ENCODE measurements at places on chromosomes 2 and 18.

- no peak for DNase-seq
These were observed 2.9 kb downstream of the TEX261 start for GRCh38 chr2:70991742-70992141.

- DNase-seq, result no peak
These were observed 193.4 kb upstream of the MYT1L start for GRCh38 chr2:2524348-2524941.

DNA sequence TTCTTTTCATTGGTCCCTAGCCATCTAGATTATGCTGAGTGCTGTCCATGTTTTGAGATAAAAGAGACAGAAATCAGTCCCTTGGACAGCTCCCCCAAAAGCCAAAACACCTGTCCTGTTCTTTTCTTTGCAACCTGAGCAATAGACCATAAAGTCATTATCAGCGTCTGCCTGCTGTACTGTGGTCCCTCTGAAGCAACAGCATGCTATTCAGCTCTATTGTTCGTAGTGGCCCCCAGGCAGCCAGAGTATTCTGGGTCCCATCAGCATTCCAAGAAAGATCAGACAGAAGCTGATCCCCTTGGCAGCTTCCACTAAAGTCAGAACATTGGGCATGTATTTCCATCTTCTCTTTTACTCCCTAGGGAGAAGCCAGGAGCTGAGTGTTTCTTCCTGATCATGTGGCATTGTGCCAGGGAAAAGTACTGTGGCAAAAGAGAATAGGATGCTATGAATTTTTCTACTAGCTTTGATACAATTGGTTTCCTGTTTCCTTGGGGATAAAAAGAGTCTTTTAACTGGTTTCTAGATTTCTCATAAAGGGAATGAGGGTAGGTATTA, 33.6 kb upstream of the ZSWIM2 start:
- DNase-seq, result no peak

DNA sequence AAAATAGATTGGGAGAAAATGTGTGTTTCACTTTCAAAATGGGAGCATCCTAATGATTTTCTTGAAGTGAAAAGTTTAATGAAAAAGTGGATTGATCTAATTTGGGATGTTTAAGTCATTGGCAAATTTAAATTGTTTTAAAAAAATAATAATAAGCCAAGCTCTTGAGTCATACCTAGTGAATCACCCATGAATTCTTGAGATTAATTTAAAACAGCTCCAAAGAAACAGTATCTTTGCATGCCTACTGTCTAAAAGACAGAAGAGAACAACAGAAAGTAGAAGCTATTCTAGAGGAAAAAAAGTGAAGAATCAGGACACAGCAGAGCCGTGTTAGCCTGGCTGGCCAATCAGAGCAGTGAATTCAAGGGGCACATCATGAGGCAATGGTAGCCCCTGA, 7.7 kb downstream of the ACVR1C start:
- no peak for DNase-seq

- DNase-seq, result no peak
These were observed 203.7 kb downstream of the TMEM163 start for GRCh38 chr2:134515137-134515536.

DNA sequence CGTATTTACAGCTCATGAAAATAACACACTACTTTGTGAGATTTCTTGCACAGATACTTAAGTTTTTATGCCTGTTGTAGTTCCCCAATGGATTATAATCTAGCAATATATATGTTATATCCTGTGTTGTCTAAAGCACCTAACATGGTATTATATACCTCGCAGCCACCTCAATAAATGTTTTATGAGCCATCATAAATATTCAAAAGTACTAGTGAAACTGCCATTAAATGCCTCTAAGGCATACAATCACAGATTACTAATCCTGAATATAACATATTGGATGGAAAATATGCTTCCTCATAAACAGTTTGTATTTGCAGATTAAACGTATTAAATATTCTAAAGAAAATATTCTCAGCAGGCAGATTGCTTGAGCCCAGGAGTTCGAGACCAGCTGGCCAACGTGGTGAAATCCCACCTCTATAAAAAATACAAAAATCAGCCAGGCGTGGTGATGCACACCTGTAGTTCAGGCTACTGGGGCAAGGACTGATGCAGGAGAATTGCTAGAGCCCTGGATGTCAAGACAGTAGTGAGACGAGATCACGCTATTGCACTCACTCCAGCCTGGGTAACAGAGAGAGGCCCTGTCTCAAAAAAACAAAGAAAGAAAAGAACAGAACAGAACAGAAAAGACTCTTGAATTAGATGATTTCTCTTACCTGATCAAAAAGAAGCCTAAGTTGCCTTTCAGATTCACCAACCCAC, 64.1 kb downstream of the ATAD2B start:
- DNase-seq, result no peak

DNA sequence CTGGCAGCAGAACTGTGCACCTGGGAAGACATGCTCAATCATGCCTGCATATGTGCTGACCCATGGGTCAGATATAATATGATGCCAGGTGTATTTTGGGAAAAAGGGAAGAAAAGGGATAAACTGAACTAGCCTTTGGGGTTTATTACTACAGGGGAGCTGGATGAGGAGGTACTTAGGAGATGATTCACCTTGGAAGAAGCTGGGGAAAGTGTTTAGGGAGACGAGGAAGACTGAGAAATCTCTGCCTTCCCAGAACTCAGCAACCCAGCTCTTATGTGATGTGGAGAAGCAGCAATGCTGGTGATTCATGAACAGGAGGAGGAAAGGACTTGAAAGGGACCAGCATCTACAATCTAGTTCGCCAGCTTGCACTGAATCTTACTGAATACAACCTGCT, 110.2 kb downstream of the BARD1 start:
- no peak for DNase-seq

- DNase-seq, result no peak
These were observed 1.7 kb downstream of the TUBB6 start for GRCh38 chr18:12309683-12310198.

- DNase-seq, result no peak
These were observed 31.5 kb downstream of the COA5 start for GRCh38 chr2:98576666-98577312.

GRCh38 chr2:221518935-221519625, 53.0 kb downstream of the EPHA4 start:
- DNase-seq, result no peak

DNA sequence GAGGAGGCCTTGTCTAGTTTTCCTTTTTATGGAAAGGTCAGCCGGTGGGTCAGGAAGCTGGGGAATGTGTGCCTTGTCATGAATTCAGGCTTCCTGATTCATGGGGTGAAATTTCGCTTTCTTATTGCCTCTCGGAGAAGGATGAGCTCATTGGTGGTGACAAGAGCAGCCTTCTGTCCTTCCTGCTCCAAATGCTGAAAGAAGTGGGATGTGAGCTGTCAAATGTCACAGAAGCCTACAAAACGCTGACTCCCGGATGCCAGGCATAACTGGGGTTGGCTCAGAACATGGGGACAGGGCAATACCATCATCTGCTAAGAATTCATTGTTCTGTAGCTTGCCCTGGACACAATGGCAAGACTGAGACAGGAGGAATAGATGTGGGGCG, 55.8 kb upstream of the FAM136A start:
- peak; percentile 11 for DNase-seq

DNA sequence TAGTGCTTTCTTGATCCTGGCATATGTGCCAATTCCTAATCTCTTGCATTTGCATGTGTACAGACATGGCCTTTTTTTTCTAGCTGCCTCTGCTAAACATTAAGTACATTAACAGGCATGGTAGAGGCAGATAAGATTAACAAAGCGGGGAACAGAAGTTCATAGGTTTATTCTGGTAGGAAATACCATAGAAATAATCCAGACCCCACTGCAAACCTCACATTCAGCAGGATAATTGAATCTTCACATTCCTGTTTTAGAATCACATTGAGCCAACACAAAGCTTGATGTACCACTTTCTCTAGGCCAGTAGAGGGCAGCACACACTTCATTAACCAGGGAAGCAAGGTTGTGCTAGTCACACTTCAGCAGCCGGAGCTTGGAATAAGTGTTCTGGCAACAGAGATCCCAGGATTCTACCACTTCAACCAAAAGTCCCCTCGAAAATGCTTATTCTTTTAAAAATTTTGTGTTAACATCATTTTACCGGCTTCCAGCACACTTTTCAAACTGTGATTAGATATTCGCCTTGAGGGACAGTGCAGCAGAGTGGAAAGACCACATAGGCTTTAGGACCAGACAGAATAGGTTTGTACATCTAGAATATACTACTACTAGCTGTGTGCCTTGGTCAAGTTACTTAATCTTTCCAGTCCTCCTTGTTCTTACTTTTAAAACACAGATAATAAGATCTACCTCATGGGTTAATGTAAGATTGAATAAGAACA, 420.2 kb upstream of the CHST9 start:
- peak; percentile 73 for DNase-seq

- no peak for DNase-seq
These were observed 36.6 kb downstream of the VAPA start for GRCh38 chr18:9950289-9951016.

GRCh38 chr2:175111200-175111657, 56.8 kb downstream of the ATF2 start:
- peak; percentile 33 for DNase-seq

DNA sequence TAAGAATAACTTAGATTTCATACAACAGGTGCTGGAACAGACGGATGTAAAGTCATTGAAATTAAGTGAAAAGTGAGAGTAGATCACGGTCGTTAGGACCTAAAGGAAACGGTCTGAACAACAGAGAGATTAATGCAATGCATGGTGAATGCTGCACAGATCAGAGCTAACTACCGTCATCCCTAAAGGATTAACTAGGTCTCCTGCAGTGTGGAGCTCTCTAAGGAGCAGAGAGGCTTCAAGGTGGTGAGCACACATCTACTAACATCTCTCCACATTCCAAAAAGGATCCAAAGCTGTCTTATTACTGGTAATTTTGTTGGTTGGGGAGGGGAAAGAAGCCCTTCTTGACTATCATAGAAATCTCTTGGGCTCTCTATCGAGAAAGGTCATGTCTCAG, 75.3 kb downstream of the CABYR start:
- no peak for DNase-seq

DNA sequence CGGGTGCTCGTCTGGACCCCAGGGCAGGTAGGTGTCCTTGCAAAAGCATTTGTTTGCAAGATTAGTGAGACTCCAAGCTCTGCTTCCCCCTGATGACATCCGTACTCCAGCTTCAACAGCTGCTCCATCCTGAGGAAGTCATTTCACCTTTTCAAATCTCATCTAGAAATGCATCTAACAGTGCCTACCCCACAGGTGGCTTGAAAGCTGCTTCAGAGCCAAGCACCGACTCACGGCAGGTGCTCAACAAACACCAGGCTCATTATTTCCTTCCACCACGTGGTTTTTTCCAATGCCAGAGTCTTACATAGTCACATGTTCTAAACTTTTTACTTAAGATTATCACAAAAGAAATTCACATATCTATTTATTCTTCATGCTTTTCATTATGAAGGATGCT, 31.9 kb downstream of the CNGA3 start:
- DNase-seq, result no peak

DNA sequence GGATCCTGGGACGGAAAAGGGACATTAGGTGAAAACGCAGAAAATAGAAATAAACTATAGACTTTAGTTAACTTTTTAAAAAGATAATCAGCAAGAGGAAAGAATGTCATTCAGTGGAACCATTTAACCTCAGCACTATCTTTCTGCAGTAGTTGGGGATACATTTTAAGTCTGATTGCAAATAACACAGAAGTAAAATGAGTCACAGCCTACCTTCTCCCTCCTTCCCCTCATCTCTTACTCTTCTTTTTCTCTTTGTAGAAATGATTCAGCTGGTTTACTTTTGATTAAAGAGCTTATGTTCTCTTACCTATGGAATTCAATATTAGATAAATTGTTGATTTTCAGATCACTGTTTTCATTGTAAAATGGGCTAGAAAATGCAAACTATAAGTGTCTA, 171.2 kb downstream of the FAM210A start:
- DNase-seq, result no peak

DNA sequence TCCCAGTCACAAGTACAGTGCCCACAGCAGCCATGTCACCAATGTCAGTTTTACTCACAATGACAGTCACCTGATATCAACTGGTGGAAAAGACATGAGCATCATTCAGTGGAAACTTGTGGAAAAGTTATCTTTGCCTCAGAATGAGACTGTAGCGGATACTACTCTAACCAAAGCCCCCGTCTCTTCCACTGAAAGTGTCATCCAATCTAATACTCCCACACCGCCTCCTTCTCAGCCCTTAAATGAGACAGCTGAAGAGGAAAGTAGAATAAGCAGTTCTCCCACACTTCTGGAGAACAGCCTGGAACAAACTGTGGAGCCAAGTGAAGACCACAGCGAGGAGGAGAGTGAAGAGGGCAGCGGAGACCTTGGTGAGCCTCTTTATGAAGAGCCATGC, 31.3 kb downstream of the COX7A2L start:
- DNase-seq, result peak; percentile 49

DNA sequence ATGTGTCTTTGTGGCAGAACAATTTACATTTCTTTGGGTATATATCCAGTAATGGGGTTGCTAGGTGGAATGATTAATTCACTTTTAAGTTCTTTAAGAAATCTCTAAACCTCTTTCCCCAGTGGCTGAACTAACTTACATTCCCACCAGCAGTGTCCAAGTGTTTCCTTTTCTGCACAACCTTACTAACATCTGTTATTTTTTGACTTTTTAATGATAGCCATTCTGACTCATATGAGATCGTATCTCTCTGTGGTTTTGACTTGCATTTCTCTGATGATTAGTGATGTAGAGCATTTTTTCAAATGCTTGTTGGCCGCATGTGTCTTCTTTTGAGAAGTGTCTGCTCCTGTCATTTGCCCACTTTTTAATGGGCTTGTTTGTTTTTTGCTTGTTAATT, 43.1 kb upstream of the PTH2R start:
- DNase-seq, result no peak

- no peak for DNase-seq
These were observed 964.7 kb upstream of the ZEB2 start for GRCh38 chr2:145484448-145485097.

DNA sequence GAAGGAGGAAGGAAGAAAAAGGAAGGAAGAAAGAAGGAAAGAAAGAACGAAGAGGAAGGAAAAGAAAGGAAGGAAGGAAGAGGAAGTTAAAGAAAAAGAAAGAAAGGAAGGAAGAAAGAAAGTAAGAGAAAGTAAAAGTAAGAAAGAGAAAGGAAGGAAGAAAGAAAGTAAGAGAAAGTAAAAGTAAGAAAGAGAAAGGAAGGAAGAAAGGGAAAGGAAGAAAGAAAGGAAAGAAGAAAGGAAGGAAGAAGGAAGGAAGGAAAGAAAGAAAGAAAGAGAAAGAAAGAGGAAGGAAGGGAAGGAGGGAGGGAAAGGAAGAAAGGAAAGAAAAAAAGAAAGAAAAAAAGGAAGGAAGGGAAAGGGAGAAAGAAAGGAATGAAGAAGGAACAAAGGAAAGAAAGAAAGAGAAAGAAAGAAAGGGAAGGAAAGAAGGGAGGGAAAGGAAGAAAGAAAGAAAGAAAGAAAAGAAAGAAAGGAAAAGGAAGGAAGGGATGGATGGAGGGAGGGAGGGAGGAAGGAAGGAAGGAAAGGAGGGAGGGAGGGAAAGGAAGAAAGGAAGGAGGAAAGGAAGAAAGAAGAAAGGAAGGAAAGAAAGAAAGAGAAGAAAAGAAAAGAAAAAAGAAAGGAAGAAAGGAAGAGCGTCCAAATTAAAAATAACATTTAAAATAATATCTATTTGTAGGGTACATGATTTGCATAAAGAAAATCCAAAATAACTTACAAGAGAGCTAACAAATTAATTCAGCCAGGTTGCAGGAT, 827.9 kb downstream of the TSN start:
- no peak for DNase-seq

All from putamen (tissue), 1 donor.